ENCODE measurements at places on chromosomes 12 and 14.

GRCh38 chr14:70789361-70789760 lies 20.0 kb downstream of the MAP3K9 start:
- DNase-seq, result no peak

GRCh38 chr12:15629108-15629507 lies 160.1 kb downstream of the EPS8 start:
- no peak for DNase-seq

DNA sequence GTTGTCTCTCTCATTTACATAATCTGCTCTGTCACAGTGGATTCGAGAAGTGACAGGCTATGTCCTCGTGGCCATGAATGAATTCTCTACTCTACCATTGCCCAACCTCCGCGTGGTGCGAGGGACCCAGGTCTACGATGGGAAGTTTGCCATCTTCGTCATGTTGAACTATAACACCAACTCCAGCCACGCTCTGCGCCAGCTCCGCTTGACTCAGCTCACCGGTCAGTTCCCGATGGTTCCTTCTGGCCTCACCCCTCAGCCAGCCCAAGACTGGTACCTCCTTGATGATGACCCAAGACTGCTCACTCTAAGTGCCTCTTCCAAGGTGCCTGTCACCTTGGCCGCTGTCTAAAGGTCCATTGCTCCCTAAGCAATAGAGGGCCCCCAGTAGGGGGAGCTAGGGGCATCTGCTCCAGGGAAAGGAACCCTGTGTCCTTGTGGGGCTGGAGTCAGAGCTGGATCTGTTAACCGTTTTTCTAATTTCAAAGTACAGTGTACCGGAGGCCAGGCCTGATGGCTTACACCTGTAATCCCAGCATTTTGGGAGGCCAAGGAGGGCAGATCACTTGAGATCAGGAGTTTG lies 5.1 kb downstream of the ERBB3 start:
- DNase-seq, result no peak

- no peak for DNase-seq
Measured at GRCh38 chr12:101086490-101087135, 123.4 kb downstream of the SLC5A8 start.

GRCh38 chr14:102731871-102732800 lies 45.1 kb upstream of the TRAF3 start:
- no peak for DNase-seq

GRCh38 chr14:57493467-57494181 lies at the start of gene CCDC198:
TSS of gene CCDC198 (minus strand) at chr14:57493857. CDS start at chr14:57493715, 142 bp downstream.
- DNase-seq, result no peak

GRCh38 chr12:59383079-59383822 lies 212.6 kb upstream of the SLC16A7 start:
- DNase-seq, result no peak

DNA sequence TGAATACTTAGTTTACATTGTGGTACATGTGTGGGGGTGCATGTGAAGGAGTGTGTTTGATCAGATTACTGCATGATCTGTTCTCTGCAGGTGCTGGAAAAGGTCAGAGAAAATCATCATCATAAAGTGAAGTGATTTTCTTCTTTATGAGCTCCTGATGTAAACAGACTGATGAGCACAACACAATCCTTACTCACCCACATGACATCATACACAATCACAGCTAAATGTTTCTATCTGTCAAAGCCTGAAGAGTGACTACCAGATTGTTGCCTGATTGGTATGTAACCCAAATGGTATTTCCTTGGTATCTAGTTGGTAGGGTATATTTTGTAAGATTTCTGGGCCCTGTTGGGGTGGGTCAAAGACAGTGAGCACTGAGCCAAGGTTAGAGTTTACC lies 270.8 kb downstream of the FOXG1 start:
- no peak for DNase-seq

- no peak for DNase-seq
Measured at GRCh38 chr12:58621126-58621525, 299.2 kb downstream of the LRIG3 start.

Measured in CD4-positive, alpha-beta T cell treated with Interleukin-15 for 4 hours (primary cell).